RWPE2 (cell line): ENCODE measurements at places on chromosomes 3 and 15.

- peak; percentile 42 for DNase-seq
Observed at GRCh38 chr15:66822114-66822513, 120.1 kb downstream of the SMAD6 start.

- DNase-seq, result no peak
Observed at GRCh38 chr3:57226176-57226575, 1.4 kb upstream of the APPL1 start.

DNA sequence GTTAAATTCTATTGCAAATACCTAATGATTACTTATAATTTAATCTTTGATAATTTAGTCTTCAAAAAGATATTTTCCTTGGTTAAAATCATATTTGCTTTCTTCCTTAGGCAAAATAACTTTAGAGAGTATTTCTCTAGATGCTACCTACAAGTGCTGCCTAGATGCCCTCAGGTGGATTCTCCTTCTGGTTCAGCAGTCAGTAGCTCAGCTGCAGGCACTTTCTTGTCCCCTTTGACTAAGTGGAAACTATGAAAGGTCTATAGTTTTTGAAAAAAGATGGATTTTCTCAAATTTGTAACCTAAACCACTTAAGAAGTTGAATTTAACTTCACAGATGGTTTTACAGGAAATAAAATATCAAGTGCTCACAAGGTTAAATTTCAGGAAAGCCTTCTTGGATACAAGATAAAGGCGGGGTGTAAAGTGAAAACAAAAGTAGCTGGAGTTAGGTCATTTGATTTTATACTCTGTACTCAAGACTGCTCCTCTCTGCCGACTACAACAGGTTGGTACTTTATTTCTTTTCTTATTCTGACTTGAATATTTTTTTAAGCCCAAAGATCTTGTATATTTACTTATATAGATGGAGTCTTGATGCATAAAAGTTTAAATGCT is at the start of gene ACKR4:
Gene ACKR4, plus strand, starts transcription at position 455 of the 618 bp plus-strand sequence. CDS start 3,128 bp downstream, outside the sequence.
- no peak for DNase-seq

GRCh38 chr15:75090388-75090734 is 67.0 kb downstream of the PPCDC start:
- DNase-seq, result no peak
